Retinal pigment epithelial cell (primary cell): ENCODE measurements at places on chromosomes 7 and 10.

DNA sequence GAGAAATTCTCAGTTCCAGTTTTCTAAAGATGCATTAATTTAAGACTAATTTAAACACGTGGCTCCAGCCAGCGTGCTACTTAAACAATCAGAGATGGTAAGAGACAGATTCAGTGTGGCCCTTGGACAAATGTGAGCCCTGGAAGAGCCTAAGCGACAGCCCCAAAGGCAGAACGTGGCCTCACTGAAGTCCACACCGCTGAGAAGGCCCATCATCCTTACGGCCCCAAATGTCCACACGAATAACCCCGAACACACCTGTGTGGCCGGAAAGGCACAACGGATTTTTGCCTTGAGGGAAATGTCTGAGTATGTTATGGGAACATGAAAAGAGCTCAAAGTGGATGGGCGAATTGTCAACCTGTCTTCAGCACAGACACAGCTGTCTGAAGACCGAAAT lies 3.2 kb downstream of the COX19 start:
- DNase-seq, result no peak

- peak; percentile 42 for DNase-seq
These were observed 26.5 kb upstream of the TOMM7 start for GRCh38 chr7:22849172-22849571.

GRCh38 chr10:15374156-15374555 lies 3.1 kb upstream of the FAM171A1 start:
- no peak for DNase-seq

DNA sequence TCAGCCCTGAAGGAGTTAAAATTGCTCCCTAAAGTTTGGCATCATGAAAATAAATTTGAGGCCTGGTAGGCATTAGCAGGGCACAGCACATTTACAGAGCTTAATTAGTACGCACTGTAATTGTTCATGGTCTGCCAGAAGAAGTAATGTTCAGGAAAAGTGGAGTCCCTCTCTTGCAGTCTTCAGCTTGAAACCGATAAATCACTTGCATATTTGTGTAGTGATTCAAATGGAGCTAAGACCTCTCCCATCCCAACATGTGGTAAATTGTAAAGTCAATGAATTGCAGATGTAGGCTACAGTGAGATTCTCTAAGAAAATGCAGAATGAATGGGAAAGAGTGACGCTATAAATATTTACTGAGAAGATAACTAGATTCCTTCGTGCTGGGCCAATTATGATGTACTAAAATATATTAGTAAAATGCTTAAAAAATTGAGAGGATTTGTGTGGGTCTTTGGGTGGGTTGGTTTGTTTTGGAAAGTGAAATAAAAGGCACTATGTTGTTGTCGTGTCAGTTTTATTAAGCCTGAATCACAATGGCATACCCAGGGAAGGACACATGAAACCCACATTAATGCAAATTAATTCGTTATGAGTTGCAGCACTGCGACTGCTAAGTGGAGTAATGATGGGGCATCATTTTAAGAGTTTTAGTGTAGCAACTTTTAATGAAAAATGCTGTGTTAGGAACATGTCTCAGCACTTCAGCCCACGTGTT lies 8.4 kb downstream of the TCF7L2 start:
- DNase-seq, result no peak

DNA sequence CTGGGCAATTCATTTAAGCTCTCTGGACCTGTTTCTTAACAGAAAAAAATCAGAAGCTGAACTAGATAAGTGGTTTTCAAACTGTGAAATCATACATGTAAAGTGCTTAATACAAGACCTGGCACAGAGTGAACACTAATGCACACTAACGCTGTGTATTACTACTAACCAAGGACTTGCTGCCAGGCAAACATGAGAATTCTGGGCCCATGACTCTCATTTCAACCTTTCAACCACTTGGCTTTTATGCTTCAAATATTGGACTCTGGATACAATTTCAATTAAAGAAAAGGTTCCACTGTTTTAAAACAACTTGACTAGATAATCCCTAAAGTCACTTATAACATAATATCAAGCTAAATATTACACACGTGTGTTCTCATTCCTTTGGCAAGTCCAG lies 73.4 kb downstream of the SRPK2 start:
- DNase-seq, result no peak

DNA sequence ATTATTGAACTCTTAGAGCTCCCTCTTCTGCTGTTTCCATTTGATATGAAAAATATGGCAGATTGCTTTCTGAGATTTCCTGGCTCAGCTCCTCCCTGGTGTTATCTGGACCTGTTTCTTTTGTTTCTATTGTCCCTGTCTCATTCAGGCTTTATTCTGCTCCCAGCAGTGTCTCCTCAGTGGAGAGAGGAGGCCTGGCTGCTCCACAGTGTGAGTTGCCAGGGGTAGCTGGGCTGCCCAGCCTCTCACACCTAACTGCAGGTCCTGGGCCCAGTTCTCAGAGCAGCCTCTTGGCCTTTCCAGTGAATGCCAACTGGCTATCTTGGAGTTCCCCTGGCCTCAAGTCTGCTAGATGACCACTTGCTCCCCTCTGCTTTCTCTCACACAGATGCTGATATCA lies 127.0 kb downstream of the VPS41 start:
- DNase-seq, result no peak

DNA sequence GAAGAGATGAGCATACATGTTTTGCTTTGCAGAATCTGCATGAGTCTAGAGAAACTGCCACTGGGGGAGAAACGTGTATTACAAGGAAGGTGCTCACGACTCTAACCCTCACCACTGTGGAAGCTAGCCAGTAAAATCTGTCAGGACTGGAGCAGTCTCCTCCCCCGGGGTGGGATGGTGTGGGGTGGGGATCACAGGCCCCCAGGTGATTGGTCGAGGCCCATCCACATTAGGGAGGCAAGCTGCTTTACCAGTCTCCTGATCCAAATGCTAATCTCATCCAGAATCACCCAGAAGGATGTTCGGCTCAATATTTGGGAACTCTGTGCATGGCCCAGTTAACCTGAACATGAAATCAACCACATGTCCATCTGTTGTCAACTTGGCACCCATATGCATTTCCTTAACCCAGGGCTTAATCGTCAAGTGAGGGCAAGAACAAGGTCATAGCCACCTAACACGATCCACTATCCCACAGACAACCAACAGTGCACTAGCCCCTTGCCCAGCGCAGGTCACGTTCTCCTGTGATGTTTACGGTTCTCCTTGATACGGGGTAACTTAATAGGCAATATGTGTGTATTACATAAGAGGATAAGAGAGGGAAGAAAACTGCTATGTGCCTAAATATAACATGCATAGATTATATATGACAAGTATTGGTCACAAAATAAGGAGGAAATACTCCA lies 40.8 kb downstream of the DNAJB6 start:
- DNase-seq, result no peak

- peak; percentile 4 for DNase-seq
These were observed 133.8 kb upstream of the ZNF92 start for GRCh38 chr7:65239707-65240352.

DNA sequence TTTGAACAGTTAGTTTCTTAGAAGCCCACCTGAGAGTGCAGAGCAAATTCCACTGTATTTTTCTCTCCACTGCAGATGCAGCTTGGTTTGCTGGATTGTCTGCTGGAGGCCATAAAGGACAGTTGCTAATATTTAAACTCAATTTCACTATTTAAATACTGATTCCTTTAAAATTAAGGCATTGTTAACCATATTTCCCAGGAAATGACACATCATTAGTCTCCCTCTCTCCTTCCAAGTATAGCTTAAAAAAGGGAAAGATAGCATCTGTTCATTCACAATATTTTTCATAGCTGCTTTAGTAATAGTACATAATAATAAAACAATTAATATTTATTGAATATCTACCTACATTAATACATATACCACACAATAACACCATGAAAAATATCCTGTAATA lies 252.9 kb downstream of the HGF start:
- no peak for DNase-seq

- no peak for DNase-seq
These were observed 70.3 kb upstream of the PIP4K2A start for GRCh38 chr10:22784668-22785067.
